Activated T-helper 1 cell treated with Interleukin-2 at 50 U/mL for 16 hours (primary cell): ENCODE measurements at places on chromosomes 5 and 9.

- DNase-seq = no peak
Observed at GRCh38 chr5:143258559-143259253, 144.8 kb downstream of the NR3C1 start.

GRCh38 chr5:88226881-88227450 is 41.7 kb downstream of the TMEM161B start:
- DNase-seq = no peak

- DNase-seq = no peak
Observed at GRCh38 chr5:145245354-145245753, 589.8 kb downstream of the PRELID2 start.

DNA sequence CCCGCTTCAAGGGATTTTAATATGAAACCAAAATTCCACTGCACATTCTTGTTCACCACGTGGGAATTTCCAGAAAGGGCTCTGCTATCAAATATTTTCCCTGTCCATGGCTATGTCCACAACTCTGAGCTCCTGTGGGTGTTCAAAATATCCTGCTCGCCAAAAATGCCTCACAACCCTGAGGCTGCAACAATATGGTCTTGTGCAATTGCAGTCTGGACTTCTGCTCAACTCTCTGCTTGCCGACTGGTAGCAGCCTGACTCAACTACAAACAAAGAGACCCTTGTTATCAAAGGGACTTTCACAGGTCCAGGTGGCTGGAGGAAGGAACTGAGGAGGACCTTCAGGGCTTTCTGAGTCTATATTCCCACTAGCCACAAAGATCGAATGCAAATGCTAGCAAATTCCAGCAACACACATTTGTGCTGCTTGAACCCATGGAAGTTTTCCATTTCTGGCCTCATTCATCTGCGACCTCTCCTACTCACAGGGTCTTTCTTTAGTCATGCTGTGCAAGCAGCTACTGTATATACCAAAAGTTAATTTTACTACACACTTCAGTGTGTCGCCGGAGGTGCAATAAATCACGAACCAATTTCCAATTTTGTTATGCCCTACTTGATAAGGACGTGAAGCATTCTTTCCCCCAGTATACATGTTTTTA is 169.2 kb upstream of the SLC30A5 start:
- DNase-seq = no peak

GRCh38 chr5:157215514-157216167 is 35.0 kb downstream of the ITK start:
- DNase-seq = no peak

- DNase-seq = no peak
Observed at GRCh38 chr9:73615557-73615956, 463.9 kb downstream of the ANXA1 start.

DNA sequence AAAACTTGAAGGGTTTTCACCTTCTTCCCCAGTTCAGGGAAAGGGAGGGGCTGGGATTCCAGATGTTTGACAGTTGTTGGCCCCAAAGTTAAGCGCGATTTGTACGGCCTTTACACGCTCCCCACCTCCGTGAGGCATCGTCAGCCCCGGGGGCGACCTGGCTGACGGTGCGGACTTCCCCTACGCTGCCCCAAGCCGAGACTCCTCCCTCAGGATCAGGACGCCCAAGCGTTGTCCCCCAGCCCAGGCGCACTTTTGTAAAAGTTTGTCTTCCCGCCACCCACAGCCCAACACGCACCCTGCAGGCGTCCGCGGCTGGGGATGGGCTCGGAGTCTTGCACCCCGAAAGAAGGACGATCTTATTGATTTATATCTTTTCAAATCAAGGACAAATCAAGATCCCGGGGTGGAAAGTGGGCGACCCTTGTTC is 713 bp downstream of the MOB3B start:
- peak; percentile 9 for DNase-seq

GRCh38 chr9:72352911-72353388 is 12.1 kb downstream of the ZFAND5 start:
- DNase-seq = no peak

DNA sequence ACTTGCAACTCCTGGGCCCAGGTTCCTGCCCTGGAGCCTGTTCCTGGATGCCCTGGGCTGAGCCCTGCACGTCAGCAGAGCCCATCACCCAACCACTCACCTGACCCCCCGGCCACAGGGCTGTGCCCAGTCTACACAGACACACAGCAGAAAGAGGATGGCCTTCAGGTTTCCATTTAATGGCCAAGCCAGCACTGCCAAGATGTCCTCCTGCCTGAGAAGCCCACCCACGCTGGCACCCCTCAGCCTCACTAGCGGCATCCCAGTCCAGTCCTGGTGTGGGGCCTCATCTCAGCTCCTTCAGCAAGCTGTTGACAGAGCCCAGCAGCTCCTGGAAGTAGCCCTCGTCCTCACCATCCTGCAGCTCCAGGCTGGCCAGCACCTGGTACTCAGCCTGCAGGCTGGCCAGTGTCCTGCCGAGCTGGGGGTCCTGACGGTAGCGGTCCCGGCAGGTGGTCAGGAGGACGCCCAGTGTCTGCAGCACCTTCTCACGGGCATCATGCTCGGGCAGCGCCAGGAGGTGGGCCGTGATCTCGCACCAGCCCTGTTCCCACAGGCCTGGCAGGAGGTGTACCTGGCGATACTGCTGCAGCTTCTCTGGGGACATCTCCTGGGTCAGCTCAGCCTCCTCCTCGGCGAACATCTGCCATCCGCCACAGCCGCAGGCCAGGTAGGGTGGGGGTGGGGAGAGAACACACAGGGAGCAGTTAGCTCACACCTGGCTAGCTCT is 71.9 kb upstream of the LRRTM2 start:
- no peak for DNase-seq

GRCh38 chr5:179874536-179875292 is 16.1 kb upstream of the MRNIP start:
- no peak for DNase-seq

- DNase-seq = no peak
Observed at GRCh38 chr5:1782385-1783215, 17.0 kb downstream of the MRPL36 start.

GRCh38 chr5:173235499-173236394 is 741 bp upstream of the NKX2-5 start:
- DNase-seq = no peak

GRCh38 chr9:121217609-121218292 is 16.1 kb upstream of the RAB14 start:
- DNase-seq = no peak

GRCh38 chr5:93705896-93706295 is 35.5 kb downstream of the POU5F2 start:
- no peak for DNase-seq

- DNase-seq = no peak
Observed at GRCh38 chr9:115891929-115892328, 261.7 kb upstream of the PAPPA start.

GRCh38 chr5:73654819-73655318 is 28.9 kb downstream of the ARHGEF28 start:
- DNase-seq = no peak

DNA sequence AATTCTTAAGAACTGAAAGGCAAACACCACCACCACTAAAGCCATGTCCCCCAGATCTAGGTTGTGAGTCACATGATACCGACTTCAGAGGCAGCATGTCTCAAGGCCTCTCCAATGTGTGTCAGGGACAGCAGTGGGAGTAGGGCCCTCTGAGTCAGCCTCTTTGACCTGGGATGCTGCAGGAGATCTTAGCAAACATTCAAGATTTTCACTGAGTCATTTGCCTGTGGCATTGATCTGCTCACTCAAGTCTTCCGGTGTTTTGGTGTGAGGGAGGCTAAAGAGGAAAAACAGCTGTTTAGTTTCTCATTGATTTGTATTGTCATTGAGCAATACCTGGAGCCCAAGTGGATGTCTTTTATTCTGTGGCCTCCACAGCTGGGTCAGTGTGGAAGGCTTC is 36.1 kb downstream of the TMC1 start:
- DNase-seq = no peak

- DNase-seq = no peak
Observed at GRCh38 chr5:140855772-140856674, at the start of gene PCDHA10. Gene PCDHA10 (plus strand): TSS chr5:140855897. CDS start chr5:140856049, 152 bp downstream.

GRCh38 chr5:79849061-79849460 is 142.0 kb downstream of the MTX3 start:
- no peak for DNase-seq

GRCh38 chr5:40549616-40550015 is 130.1 kb upstream of the PTGER4 start:
- no peak for DNase-seq

GRCh38 chr5:154470947-154471870 is 6.8 kb downstream of the HAND1 start:
- DNase-seq = no peak

- DNase-seq = peak; percentile 60
Observed at GRCh38 chr5:80487829-80488721, at the start of gene FAM151B. Gene FAM151B (plus strand): TSS chr5:80488100. CDS start chr5:80488124, 24 bp downstream.

DNA sequence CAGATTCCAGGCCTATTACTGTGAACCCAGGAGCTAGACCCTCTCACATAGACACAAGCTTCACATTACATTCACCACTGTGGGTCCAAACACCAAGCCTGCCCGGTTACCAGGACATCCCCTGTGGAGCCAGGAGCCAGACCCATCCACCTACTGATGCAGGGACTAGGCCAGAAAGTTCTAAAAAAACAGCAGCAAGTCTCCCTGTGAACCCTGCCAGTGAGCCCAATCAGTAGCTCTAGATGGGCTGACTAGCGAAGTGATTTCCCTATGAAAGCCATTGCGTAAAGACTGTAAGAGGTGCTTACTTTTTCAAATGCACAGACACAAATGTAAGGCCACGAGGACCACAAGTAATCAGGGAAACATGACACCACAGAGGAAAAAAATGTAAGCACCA is 352.3 kb downstream of the TMEM161B start:
- no peak for DNase-seq

DNA sequence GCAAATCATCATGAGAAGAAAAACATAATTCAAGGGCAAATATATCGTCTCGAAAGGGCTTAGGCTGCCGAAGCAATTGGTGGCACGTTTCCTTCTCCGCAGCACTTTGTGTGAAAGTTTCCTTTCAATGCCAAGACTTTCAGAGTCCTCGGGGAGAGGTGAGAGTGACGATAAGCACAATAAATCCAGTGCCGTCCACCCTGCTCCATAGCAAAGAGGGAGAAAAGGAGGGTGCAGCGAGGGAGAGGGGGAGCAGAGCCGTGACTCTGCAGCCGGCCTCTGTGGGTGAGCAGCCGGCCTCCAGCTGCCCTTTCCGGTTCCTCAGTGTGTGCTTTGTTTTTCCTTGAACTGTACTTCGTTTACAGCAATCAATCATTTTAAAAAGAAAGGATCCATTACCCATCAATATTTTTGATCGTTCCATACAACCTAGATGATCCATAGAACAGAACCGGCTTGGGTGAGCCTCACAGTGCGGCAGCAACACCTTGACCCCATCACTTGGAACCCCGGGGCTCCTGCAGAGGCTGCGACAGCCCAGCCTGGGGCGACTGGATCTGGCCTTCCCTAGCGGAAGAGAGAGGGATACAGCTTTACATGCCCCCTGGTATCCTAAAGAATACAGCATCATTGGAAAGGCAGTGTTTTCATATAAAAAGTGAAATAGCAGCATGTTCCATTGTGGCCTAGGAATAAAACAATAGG is 247.0 kb upstream of the IRX4 start:
- DNase-seq = no peak

- DNase-seq = no peak
Observed at GRCh38 chr5:120173125-120173524, 291.0 kb upstream of the PRR16 start.

DNA sequence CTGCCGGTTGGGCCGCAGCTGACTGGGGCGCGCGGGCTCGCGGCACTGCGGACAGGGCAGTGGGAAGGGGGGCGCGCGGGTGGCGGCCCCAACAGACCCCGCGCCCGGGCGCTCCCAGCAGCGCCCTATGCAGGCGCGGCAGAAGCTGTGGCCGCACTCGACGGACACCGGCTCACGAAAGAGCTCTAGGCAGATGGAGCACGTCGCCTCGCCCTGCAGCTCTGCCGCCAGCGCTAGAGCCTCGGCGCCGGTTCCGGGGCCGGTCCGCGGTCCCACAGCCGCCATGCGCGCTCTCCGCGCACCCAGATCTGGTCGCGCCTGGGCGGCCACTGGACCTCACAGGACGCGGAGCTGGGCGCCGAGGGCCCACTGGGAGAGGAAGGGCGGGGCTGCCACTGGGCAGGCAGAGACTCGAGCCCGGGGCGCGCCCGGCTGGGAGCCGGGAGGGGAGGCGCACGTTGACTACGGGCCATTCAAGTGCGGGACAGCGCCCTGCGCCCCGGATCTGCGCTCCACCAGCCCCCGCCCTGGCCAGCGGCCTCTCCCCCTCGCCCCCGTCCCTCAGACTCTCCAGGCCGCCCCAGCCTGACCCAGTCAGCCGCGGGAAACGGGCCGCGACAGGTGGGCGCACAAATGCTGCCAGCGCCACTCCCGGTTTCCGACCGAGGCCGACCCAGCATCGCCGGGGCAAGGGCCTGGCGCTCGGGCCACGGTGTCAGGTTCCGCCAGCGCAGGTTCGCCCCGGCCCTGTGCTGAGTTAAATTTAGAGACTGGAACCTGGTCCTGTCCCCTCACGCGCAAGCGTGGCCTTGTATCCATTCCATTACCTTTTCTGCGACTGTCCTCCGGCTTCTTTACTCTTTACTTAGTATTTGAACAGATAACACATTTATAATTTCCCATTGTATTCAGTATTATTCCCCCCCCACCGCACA is at the start of gene TRIM7:
Gene TRIM7 (minus strand): TSS at position 371 of the 935 bp plus-strand sequence. CDS start 86 bp downstream, at position 285.
- DNase-seq = no peak

GRCh38 chr5:855771-856530 is 5.2 kb upstream of the ZDHHC11 start:
- DNase-seq = no peak

DNA sequence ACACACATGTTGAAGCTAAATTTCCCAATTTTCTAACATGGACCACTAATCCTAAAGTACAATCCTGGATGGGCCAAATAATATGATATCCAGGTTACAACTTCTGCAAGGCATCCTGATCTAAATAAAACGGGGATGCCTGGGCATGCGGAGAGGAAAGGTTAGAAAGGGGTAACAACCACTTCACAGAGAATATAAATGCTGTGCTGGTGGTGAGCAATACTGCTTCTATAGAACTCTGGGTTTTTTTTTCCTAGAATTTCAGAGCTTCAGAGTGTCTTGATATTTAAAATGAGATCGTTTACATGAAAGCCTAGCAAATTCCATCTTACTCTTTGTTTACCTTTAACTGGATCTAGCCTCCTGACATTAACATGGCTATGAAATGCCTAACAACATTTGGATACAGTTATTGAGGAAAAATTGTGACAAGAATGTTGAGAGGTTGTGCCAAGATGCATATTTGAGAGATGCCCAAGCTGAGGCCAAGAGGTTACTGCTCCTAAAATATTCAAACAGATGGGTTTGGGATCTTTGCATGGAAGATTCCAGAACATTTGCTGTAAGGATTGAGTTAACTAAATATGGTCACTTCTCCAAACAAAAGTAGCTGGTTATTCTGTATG is 22.4 kb downstream of the TNFAIP8 start:
- no peak for DNase-seq
